HS-5 (cell line): ENCODE measurements at places on chromosomes 11 and 22.

- DNase-seq, result no peak
These were observed 636 bp downstream of the PAMR1 start for GRCh38 chr11:35524780-35525179.

DNA sequence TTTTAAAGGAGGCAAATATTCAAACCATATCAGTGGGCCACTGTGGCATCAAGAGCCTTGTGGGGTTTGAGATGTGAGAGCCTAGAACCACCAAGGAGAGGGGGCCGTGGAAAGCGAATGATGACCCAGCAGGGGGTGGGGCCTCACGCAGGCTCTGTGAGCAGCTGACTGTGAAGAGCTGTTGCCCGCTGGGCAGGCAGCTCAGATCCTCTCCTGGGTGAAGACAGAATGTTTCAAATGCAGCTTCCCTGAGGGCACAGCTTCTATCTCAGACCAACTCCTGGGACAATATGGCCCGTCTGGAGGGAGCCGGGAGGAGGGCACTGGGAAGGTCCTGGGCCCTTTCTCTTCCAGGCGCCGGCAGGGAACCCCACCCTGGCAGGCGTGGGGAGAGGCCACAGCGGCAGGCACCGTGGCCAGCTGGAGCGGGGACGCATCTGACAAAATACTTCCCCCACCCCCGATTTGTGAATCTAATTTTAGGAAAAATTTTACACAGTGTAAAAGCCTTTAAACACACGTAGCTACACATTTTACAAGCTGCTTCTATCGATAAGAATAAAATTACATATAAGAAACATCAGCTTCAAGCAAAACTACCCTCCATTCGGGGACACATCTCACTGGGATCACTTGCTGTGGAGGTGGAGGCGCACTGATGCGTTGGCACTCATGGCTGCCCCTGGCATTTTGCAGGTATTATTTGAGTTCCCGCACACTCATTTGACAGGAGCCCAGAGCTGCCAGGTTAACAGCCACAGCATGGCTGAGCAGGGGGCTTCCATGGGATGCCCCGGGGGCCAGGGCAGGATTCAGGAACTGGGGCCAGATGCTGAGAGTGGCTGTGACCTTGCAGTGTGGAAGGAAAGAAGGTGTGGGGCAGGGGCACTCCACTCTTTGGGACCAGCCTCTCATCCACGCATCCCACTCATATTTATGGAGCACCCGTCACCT is 40.3 kb downstream of the PARVG start:
- DNase-seq, result no peak

- DNase-seq, result no peak
These were observed 2.9 kb downstream of the CCDC86 start for GRCh38 chr11:60844870-60845221.

DNA sequence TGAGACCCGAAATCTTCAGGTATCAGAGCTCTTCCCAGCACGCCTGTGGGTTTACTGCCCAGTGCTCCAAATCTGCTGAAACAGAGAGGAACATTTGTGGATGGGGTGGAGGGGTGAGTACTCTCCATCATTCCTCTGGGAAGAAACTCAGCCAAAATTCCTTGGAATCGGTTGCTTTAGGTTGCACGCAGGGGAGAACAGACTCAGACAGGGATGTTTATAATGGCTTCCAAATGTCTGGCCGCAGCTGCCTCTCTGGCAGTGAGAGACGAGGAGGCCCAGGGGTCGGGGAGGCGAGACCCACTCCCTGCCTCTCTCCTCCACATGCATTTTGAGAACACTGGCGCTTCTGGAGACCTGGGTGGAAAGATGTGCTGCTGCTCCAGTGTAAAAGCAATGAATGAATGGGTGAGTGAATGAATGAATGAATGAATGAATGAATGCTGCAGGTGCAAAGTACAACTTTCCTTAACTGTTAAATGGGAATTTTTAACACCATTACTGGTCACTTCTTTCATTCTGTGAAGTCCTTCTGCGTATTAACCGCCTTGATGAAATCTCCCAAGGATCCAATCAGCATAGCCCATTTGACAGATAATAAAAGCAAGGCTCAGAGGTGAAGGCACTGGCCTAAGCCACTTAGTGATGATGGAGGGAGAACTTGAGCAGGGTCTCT is 437.4 kb downstream of the MIAT start:
- DNase-seq, result no peak

- no peak for DNase-seq
These were observed 32.6 kb downstream of the TEAD1 start for GRCh38 chr11:12706545-12707499.

DNA sequence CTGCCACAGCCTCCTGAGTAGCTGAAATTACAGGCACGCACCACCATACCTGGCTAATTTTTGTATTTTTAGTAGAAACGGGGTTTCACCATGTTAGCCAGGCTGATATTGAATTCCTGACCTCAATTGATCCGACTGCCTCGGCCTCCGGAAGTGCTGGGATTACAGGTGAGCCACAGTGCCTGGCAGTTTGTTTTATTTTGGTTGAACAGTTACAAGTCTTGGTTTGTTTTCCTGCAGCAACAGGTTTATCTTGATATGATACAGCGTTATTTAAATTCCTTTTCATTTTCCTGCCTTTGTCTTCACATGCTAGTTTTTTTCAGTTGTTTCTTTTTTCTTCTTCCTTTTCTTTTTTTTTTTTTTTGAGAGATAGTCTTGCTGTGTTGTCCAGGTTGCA is 4.0 kb upstream of the SLC3A2 start:
- no peak for DNase-seq
